ENCODE measurements at places on chromosomes 3 and 15.
A peak's percentile ranks its signal among the peaks of the same experiment; 100 is the strongest.

GRCh38 chr3:59245859-59246501, 196.2 kb upstream of the CFAP20DC start:
- no peak for DNase-seq

DNA sequence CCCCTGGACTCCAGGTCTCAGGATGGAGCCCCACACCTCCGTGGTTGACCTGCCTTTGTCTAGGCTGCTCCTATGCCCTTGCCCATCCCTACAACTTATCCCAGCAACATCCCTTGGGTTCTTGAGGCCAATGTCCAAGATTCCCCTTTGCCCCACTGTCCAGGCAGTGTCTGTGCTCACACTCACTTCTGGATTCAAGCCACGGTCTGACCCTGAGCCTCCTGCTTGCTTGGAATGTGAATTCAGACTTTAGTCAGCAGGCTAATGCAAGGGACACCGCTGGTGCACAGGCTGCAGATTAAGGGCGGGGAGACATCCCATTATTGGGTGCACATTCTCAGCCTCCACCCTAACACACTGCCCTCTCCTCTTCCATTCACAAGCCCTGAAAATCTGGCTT, 154.1 kb downstream of the WNT5A start:
- DNase-seq, result no peak

- DNase-seq, result no peak
These were observed 7.6 kb upstream of the TMEM44 start for GRCh38 chr3:194640829-194641228.

GRCh38 chr3:149142682-149143081, 13.2 kb downstream of the HPS3 start:
- no peak for DNase-seq

GRCh38 chr3:174253940-174254339, 605.2 kb upstream of the NAALADL2 start:
- no peak for DNase-seq

DNA sequence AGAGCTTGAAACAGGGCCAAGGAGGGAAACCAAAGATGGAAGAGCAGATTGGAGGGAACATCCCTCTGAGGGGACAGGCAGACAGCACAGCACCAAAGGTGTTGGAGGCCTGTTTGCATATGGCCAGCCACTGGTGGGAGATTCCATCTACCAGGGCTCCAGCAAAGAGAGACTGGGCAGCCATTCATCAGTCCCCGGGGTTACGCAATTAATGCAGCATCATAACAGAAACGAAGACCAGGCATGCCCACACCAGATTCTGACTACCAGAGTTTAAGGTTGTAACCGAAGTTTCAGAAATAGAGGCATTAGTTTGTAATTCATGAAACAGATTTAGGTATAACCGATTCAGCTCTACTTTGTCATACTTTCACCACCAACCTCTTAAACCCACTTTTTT, 58.1 kb downstream of the COL8A1 start:
- no peak for DNase-seq

DNA sequence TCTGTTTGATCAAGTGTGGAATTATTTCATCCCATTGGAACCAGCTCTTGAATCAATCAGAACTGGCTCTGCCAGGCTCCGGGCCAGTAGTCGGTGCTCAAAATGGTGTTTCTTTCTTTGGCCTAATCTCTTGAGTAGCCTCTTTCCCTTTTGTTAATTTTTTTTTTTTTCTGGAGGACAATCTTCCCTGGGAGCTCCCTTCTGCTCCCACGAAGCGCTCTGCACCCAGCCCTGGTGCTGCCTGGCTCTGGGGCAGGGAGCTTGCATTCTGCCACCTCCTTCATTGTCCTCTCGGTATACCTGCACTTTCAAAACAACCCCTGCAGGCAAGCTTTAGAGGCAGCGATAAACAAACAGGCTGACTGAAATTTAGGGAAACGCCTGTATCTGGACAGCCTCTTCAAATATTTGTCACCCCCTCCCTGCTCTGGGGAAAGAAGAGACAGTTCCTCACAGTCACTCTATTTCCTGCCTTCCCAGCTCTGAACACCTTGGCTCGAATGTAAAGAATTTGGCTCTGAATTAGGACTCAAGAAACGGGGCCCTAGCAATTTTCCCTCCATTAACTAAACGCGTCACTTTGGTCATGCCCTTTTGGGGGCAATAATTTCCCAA, 1.1 kb upstream of the THSD4 start:
- DNase-seq, result no peak

- DNase-seq, result peak; percentile 49
These were observed 340.3 kb upstream of the RBMS3 start for GRCh38 chr3:28940530-28940929.

GRCh38 chr15:86588413-86588812, 508.7 kb downstream of the AGBL1 start:
- no peak for DNase-seq

- DNase-seq, result peak; percentile 50
These were observed 6.2 kb downstream of the ZXDC start for GRCh38 chr3:126469479-126469878.

GRCh38 chr3:114327665-114328064, 33.8 kb downstream of the TIGIT start:
- no peak for DNase-seq

DNA sequence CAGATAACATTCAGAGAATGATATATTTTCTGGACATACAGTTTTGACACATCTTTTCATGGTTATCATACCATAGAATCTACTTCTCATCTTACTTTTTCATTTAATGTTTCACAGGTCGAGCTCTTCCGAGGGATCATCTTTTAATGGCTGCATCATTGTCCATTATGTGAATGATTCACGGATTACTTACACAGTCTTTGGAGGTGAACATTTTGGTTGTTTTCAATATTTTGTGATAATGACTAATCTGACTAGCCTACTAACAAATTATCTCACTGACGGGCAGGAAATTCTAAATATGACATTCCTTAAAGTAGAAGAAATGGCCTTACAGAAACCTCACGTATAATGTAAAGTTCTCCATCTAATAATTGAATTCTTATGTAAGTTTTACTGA, 209.1 kb upstream of the STRIT1 start:
- no peak for DNase-seq

DNA sequence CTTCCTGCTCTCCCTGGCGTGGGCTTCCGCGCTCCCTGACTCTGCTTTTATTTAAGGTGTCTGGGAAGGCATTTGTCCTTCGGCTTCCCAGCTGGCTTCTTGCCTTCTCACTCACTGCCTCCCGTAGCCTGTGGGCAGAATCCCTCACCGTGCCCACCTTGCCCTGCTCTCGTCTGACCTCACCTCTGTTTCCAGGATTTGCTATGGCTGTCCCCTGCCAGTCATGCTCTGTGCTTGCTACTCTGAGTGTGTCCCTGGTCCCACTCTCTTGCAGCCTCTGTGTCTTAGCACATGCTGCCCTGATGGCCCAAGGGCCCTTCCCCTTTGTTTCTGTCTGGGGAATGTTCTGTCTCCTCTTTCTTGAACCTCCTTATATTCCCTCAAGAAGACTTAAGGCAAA, 26.2 kb downstream of the LPP start:
- no peak for DNase-seq

- no peak for DNase-seq
These were observed 270.5 kb downstream of the FAM43A start for GRCh38 chr3:194955979-194956696.

- no peak for DNase-seq
These were observed 342.7 kb downstream of the PTPRG start for GRCh38 chr3:61903931-61904657.

DNA sequence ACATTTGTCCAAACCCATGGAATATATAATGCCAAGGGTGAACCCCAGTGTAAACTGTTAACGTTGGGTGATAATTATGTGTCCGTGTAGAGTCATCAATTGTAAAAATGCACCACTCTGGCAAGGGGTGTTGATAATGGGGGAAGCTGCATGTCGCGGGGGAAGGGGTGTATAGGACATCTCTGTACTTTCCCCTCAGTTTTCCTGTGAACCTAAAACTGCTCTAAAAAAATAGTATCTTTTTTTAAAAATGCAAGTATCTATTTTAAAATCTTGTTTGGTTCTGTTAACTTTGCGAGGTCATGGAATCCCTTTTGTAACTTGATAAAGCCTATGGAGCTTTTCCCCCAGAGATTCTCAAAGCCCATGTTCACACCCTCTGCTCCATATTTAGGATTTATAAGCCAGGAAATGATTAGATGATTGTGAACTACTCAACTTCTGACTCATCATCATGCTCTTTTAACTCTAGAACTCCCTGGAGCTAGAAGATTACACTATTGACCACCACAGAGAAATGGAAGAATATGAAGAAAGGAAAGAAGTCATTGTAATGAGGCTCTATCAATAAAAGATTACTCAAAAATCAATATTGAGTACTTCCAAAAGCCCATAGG, 56.1 kb upstream of the C3orf49 start:
- no peak for DNase-seq

DNA sequence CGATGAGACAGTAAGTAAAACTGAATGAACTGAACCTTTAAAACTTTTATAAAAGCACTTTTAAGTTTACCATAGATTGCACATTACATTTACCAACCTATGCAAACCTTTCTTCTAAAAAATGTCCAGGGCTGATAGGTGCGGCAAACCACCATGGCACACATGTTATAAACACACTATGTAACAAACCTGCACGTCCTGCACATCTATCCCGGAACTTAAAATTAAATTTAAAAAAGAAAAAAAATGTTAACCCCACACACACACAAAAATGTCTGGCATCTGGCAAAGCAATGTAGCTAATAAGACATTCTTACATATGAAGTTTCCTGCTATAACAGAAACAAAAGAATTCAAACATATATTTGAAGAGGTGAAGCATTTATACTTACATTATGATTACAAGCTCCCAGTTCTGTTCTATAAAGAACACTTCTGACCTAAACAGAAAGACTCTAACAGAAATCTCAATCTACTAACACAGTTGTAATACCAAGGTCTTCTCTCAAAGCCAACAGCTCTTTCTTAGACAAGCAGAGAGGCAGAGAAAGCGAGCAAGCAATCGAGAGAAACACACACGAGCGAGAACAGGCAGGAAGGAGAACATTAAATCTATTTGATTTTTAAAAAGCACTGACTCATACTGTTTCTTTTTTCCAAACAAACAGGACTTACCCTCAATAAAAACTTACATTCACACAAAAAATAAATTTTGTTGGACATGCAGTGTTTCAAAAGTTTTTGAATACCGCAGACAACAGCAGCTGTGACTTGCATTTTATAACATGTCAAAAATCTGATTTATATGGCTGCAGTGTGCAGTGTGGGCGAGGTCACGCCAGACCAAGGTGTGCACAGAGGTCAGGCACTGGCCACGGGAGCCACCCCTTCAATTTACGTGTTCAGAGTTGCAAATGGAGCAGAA, at the start of gene NRG4:
Gene NRG4, minus strand, starts transcription at position 798 of the 925 bp plus-strand sequence. CDS start 1,194 bp downstream, outside the sequence.
- no peak for DNase-seq

- no peak for DNase-seq
These were observed 34.7 kb upstream of the TUBGCP5 start for GRCh38 chr15:23073890-23074646.

DNA sequence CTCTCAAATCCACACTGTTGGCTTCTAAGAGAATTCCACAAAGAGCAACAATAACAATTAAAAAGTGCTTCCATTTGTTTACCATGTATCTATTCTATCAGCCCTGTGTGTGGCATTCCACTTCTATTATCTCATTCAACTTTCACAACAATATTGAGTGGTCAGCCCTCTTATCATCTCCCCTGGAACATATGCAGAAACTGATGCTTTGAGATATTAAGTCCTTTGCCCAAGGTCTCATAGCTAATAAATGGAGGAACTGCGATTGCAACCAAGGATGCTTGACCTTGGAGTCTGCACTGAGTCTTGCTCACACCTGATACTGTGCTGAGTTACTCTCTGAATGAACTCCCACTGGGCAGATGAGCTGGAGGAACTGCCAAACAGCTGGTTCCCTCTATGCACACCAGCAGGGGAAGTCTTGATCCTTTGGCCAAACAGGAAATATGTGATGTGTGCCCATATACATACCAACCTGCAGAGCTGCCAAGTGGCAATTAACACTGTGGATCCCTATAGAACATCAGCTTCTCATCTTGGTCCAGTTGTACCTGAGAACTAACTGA, 144.7 kb upstream of the WNT5A start:
- no peak for DNase-seq

DNA sequence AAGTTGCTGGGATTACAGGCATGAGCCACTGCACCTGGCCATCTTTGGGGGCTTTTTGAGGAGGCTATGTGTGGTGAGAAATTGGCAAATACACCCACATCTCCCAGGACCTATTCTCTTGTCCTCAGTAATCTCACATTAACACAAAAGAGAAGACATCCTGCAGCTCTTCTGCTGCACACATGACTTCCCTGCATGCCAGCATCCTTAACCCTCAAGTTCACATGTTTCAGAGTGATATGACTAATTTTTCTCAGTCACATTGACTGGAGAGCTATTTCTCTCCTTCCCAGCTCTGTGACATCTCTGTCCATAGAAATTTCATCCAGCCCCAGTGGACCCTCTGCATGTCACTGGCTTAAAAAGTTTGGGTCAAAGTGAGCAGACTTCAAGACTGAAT, 1.9 kb upstream of the SKIC8 start:
- peak; percentile 38 for DNase-seq

DNA sequence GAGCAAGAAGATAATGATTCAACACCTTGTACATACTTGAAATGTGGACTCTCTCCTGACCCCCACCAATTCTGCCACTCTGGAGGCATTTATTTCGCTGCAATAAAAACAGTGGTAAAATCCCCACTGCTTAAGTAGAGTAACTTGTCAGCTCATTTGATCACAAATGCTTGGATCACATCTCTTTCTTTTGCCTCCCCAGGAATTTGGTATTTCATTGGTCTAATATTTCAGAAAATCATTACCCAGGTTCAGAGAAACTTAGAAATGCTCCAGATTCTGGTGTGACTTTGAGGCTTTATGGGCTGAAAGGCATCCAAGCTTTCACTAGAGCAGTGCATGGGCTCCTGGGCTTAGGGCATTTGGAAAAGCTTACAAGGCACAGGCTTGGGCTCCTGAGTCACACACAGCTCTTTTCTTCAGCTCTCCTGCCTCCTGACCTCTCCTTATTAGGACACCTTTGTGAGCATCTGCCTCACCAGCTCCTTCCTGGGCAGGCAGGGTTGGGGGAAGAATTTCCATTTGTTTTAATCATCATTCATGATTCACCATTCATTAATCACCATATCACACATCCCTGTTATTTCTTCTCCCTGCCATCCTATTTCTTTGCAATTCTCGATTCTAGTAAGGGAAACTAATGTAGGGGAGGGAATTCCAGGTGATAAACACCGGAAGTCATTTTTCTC, 22.5 kb downstream of the CDCP1 start:
- DNase-seq, result no peak

DNA sequence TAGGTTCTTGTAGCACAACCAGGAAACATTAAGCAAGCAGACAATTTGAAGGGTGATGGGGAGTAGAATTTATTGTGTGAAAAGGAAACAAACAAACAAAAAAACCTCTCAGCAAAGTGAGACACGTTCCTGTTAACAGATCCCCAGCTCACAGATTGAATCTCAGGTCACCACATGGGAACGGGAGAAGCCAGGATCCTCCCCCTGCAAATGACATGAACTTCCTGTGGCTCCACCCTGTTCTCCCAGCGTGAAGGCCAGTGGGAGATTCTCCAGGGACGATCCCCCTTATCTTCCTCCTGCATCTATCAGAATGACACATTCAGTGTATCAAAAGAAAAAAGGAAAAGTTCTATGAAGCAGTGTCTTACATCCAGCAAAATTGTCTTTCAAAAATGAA, 1488.1 kb downstream of the OTOL1 start:
- no peak for DNase-seq

Measured in GM13976 (cell line).